Upper lobe of right lung (tissue), 1 donor: ENCODE measurements at places on chromosomes 4 and X.

DNA sequence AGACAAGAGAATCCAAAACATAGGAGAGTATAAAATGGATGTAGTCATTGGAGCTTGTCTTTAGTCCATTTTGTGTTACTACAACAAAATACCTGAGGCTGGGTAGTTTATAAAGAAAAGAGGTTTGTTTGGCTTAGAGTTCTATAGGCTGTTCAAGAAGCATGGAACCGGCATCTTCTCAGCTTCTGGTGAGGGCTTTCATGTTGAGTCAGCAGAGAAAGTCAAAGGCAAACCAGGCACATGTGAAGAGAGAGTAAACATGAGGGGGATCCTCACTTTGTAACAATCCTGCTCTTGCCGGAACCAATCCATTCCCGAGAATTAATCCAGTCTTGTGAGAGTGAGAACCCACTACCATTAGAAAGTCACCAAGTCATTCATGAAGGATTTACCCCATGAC, 8.1 kb upstream of the HCCS start:
- no peak for DNase-seq

DNA sequence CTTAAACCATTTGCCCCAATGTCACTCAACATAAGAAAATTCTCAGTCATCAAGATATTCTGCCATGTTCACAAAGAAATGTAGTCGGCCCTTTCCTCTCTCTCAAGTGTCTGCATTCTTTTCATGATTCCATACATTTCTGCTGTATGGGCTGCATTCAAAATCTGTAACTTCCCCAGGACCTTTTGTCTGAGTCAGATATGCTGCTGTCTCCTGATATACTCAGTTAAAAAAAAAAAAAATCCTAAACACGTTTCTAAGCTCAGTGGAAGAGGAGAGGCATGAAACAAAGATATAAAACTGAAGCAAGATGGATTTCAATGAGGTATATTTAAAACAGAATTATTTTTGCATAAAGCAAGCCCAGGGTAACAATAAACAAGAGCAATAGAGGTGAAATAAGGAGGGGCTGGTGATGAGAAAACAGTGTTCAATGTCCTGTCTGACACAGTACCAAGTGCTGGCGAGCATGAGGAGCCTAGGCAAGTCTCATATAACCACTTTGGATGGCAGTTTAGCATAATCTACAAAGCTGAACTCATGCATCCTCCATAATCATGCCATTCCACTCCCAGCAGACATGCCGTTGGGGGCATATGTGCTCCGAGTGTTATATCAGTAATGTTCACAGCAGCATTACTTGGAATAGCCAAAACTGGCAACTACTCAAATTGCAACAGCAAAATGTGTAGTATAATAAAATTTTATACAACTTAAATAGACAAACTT, 76.7 kb downstream of the MANBA start:
- no peak for DNase-seq

GRCh38 chrX:37347420-37347819, 1.7 kb upstream of the PRRG1 start:
- no peak for DNase-seq

DNA sequence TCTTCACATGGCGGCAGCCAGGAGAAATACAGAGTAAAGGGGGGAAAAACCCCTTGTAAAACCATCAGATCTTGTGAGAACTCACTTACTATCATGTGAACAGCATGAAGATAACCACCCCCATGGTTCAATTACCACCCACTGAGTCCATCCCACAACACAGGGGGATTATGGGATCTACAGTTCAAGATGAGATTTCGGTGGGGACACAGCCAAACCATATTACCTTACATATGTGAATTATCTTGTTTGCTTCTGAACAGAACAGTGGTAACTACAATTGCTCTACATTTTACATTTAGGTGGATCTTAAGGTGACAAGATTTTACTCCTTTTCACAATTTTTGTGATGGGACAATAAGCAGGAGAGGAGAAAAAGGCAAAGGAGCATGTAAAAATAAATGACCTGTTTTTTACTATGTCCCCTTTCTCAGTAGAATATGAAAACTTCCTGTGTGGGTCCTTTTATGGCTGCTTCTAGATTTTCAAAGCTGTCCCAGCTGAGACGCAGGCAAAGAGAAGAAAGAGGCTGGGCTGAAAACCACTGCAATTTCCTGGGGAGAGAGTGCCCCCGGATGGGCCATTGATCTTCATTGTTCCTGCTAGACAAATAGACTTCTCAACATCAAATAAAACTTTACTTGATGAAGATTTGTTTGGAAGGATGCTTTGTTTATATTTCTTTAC, 45.9 kb upstream of the PGM2 start:
- no peak for DNase-seq

GRCh38 chrX:17596061-17596460, 141.2 kb upstream of the SCML1 start:
- no peak for DNase-seq

DNA sequence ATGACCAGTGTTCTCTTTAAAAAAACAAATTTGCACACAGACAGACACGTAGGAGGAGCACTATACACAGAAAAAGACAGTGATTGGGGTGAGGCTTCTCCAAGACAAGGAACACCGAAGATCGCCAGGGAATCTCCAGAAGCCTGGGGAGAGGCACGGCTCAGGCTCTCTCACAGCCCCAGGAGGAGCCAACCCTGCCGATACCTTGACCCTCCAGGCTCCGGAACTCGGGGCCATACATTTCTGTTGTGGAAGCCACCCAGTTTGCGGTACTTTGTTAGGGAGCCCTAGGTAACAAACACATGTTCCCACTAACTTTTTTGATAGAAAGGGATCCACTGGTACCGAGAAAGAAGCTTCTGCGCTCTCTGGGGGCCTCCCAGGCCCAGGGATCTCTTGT, 55.8 kb downstream of the DCTD start:
- no peak for DNase-seq

- no peak for DNase-seq
Measured at GRCh38 chrX:16934185-16934584, 12.3 kb upstream of the REPS2 start.
